ENCODE measurements at places on chromosomes 5 and 9.

GRCh38 chr5:115402822-115403577 is 106.5 kb upstream of the CCDC112 start:
- no peak for DNase-seq

DNA sequence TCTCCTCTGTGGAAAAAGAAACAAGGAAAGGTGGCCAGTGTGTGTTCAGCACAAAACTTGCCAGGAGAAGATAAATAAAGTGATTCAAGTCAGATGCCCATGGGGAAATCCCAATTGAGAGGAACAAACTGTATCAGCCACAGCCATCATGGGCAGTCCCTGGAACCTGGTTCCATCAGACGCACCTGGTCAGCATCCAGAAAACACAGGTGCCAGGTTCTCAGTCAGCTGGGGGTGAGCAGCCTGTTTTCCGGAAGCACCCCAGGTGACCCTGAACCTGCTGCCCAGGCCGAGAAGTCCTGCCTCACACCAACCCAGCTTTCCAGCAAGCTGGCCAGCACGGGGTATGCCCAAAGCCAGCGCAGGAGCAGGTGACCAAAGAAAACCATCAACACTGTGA is 30.5 kb downstream of the PTCH1 start:
- DNase-seq = no peak

DNA sequence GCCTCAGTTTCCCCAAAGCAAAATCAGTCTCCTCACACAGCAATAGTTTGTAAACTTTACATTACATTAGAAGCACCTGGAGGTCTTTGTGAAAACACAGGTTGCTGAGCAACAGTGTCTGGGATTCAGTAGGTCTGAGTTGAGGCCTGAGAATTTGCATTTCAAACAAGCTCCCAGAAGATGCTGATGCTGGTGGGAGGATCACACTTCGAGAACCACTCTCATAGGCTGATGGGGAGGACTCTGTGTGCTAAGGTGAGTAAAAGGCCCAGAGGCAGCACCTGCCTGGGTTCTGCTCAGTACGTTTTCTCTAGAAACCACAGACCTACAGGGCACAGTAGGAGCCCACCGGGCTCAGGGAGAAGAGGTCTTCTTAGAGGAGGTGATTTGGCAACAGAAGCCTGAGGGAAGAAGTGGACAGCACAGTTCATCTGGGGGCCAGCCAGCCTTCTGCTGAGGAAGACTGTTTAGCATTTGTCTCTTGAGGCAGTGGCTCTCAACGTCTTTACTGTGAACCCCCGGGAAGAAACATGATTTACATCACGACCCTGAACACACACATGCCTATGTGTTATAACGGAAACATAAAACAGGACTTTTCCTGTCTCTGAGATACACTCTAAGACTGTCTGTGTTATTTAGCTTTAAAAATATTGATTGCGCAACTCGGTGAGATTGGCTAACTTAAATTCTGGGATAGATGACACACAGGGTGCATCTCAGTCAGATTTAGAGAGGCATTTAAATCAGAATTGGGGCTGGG is 24.8 kb upstream of the DENND1A start:
- no peak for DNase-seq

GRCh38 chr5:115551415-115551814 is 6.8 kb upstream of the FEM1C start:
- DNase-seq = no peak

GRCh38 chr5:132417010-132417439 is 47.5 kb downstream of the SLC22A5 start:
- DNase-seq = no peak

Data from activated CD4-positive, alpha-beta T cell treated with anti-CD3 and anti-CD28 coated beads for 4 hours (primary cell).